ENCODE measurements at places on chromosomes 11 and 22.
A peak's percentile ranks its signal among the peaks of the same experiment; 100 is the strongest.

GRCh38 chr22:27406389-27406861 lies 395.1 kb downstream of the MN1 start:
- peak; percentile 1 for DNase-seq

DNA sequence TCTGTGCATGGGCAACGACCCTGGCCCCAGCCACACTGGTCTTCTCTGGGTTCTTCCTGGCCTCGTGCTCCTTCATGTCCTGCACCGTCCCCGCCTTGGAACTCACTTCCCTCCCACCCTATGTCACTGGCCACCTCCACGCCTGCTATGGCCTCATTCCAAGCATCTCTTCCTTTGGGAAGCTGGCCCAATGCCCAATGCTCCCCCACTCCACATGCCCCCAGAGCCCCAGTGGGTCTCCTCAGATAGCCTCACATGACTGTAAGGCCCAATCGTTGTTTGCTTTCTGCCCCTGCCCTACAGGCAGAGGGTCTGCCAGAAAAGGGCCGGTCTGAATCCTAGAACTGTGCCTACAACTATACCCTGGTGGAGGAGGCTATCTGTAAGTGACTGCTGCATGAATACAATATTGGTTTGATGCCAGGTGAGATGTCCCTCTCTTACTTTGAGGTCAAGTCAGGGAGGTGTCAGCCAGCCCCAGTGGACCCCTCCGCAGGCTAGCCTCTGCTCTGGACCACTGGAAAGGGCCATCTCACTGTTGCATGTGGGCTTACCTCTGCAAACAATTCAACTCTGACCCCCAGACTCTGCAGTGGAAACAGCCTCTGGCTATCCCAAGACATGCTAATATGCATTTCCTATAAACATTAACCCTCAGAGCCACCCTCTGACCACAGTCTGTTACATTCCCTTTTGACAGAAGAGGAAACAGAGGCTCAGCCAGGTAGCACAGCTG lies 2.1 kb upstream of the GNAZ start:
- peak; percentile 55 for DNase-seq

- no peak for DNase-seq
Observed at GRCh38 chr11:69366591-69366990, 72.6 kb downstream of the MYEOV start.

GRCh38 chr11:11072067-11072466 lies 214.2 kb upstream of the ZBED5 start:
- no peak for DNase-seq

- peak; percentile 90 for DNase-seq
Observed at GRCh38 chr11:65329944-65330403, 3.7 kb upstream of the DPF2 start.

DNA sequence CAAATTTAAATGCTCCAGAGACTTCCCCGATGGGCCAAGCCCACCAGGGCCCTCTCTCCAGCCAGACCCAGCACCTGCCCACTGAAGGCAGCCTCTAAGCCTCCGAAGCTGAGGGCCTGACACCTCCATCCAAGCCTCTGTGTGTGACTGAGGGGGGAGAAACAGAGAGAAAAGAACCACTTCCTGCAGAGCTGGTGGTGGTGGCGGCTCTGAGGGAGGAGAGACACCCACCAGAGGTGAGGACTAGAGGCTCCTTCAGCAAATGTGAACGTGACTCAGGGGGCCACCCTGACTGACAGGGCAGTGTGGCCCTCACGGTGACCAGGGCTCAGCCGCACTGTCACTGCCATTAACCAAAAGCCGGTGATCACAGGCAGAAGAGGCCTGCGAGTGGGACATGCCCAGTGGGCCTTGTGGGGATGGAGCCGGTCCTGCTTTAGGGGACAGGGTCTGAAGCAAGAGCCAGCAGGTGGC lies 31.0 kb upstream of the CD5 start:
- DNase-seq, result peak; percentile 85

- DNase-seq, result no peak
Observed at GRCh38 chr11:44855493-44855849, 95.2 kb downstream of the TP53I11 start.

GRCh38 chr11:10742460-10743208 lies 8.4 kb upstream of the CTR9 start:
- DNase-seq, result peak; percentile 68

DNA sequence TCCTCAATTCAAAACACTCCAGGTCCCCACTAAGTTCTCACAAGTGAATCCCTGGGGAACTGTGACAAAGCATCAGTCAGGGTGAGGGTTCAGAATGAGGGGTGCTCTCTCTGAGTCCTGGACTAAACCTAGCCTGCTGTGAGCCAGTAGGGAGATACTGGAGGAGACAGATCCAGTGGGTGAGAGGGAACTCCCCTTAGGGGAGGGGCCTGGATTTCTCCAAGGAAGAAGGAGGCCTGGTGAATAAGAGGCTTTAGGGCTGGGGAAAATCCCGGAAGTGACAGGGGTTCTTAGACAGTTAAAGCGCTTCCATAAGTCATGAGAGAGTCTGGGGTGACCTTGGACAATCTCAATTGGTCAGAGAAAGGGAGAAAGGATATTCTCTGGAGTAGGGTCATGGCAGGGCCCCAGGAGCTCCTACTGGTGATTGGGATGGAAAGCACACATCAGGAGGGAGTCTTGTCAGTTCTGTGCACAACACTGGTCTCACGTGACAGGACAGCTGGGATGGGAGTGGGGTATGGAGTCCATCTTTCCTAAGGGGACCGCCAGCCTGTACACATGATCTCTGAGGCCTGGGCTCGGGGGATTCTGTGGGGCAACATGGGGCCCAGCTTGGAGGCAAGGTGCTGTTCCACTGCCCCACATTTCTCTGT lies 1.5 kb downstream of the TBC1D10A start:
- DNase-seq, result no peak

DNA sequence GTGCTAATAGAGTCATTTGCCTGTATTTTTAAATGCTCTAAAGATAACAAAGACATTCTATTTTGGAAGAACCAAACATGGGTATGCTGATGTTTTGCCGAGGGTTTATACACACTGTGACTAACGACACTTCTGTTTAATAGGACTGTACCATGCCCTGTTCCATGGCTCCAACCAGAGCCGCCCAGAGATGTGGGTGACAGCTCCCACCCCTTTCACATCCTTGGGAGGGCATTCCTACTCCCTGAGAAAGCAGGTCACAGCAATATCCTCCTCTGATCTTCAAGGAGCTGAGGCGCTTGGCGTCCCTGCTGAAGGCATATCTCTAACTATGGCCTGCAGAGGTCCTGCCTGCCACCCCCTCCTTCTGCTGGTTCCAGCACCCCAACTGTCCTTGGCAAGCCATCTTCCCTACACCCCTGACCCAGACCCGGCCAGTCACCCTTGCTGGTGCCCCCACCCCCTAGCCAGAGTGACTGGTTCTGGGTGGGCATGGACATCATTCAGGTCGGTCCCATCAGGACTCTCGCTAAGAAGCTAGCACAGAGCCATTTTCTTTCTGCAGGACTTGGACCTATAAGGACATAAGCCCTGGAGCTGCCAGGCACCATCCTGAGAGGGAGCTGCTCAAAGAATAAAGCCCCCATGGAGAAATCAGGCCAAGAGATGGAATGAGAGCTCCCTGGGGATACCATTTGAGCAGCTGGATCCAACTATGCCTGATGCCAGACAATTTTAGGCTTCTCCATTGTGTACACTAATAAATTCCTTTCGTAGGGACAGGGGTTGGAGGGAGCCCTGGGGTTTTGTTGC lies 381.3 kb downstream of the CTTN start:
- DNase-seq, result no peak

DNA sequence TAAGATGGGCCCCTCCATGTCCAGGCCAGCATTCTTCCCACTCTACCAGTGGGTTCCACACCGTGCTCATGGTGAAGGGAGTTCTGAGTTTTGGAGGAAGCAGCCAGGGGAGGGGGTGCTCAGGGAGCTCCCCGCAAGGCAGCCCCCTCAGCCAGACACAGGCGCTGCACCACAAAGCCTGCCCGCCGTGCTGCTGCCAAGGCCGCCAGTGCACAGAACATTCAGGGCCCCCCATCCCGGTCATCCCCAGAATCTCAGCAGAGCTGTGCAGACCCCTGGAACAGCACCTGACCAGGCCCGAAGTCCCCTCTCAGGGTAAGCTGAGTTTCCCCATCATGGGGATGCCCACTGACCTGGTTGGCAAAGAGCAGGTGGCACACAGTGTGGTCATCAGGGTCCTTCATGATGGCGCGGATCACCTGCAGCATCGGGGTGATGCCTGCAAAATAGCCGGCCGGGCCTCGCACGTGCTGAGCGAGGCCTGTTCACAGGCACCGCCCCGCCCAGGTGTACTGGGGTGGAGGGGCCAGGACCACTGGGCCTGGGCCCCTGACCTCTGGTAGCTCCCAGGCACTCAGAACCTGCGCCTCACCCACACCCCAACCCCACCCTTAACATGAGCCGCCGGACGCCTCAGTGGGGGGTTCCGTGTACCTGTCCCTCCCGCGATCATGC lies 12.4 kb upstream of the POLDIP3 start:
- DNase-seq, result no peak

DNA sequence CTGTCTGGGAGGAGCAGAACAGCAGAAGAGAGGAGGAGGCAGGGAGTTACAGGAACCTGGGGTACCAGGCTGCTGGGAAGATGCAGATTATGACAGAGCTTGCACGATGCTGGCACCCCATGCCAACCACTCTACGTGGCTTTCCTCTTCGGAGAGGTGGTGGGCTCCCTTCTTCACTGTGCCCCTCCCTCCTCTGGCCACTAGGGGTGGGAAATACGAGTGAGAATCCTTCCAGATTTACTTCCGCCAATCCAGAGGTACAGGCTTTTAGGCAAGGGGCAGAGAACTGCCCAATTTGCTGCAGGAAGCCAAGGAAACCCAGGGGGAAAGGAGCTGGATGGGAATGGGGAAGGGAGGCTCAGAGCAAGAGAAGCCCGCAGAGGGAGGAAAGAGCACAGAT lies 12.3 kb downstream of the HYOU1 start:
- DNase-seq, result no peak

GRCh38 chr11:103552086-103552485 lies 442.9 kb downstream of the DYNC2H1 start:
- no peak for DNase-seq

GRCh38 chr11:62705880-62706849 lies 1.1 kb downstream of the BSCL2 start:
- DNase-seq, result peak; percentile 94

DNA sequence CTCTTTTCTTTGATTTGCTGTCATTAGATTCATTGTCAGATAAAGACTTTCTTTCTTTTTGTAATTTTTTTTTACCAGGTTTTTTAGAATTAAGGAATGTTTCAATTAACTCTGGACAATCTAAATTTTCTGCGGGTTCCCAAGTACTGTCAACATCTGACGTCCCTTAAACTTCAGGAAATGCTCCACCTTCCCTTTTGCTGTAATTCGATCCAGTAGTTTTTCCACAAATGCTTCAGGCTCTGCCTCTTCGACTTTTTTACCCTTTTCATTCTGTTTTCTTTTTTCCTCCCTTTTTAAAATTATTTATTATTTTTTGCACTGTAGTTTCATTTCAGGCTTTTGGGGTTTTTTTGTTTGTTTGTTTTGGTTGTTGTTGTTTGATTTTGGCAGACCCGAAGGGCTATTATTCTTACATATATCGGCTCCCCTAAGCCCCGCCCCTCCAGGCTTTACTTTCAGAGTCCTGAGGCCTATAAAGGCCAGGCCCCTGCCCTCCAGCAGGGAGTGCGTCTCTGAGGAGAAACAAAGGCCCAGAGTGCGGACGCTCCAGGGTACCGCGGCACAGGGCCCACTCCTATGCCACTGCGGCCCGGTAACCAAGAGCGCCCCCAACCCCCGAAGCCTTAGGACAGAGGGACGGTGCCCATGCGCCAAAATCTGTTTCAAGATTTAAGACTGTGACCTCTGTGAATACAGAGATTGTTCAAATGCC lies 116.4 kb downstream of the TYR start:
- no peak for DNase-seq

DNA sequence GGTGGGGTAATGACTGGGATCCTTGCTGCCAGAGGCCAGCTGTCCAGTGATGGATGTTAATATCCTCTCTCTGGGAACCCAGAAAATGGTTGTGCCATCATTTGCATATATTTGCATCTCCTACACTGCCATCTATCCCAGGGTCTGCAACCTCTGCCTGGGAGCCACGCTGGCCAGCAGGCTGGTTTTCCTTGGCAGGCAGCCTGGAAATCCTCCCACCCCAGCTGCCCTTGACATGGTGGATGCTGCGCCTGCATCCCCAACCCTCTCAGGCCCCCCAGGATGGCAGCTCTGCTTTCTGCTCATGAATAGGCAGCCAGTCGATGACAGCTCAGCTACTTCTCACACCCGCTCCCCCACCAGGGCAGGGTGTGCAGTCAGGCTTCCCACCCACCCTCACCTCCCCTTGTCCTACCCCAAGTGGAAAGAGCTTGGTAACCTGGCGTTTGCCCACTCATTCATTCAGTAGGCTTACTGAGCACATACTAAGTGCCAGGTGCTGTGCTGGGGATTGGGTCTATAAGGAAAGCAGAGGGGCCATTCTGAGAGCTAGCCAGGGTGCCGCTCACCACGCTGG lies 202.5 kb downstream of the TRIM29 start:
- no peak for DNase-seq

DNA sequence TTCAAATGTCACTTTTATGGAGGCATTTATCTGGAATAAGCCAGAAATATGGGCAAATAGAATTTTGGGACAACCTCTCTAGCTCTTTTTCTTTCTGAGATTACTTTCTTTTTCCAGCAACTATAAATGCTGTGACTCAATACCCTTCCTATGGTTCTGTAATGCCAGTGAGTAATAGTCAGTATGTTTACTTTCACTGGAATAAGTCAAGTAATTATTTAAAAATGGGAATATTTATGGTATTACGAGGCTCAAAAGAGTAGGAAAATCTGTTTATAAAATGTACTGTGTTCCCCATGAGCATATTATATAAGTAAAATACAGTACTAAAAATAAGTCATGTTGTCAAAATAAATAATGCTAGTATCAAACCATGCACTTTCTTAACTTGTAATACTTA lies 750.5 kb downstream of the LUZP2 start:
- DNase-seq, result no peak

DNA sequence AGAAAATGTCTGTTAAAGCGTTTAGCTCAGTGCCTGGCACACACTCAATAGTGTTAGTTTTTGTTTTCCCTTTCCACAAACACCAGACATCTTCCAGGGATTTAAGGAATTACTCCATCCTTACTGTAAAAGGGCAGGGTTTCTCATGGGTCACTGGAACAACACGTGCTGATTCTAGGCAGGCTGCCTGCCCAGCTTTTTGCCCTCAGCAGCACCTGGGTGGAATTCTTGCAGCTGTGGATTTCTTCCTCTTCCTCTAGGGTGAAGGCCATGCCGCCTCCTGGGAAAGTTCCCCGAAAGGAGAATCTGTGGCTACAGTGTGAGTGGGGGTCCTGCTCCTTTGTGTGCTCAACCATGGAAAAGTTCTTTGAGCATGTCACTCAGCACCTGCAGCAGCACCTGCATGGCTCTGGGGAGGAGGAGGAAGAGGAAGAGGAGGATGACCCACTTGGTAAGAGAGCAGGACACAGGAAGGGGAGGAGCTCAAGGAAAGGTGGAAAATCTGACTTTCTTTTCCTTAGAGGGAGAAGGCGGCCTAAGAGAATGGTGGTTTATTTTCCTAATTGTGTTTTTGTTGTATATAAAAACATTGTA lies 5.4 kb downstream of the HINFP start:
- no peak for DNase-seq

GRCh38 chr11:45737056-45737455 lies 67.9 kb upstream of the SLC35C1 start:
- no peak for DNase-seq

GRCh38 chr11:120136356-120136755 lies 1.6 kb downstream of the TRIM29 start:
- DNase-seq, result no peak

GRCh38 chr22:20748082-20748481 lies 25.8 kb upstream of the SERPIND1 start:
- no peak for DNase-seq

GRCh38 chr11:99638073-99638553 lies 617.4 kb downstream of the CNTN5 start:
- no peak for DNase-seq
